ENCODE measurements at places on chromosomes 2 and 18.

DNA sequence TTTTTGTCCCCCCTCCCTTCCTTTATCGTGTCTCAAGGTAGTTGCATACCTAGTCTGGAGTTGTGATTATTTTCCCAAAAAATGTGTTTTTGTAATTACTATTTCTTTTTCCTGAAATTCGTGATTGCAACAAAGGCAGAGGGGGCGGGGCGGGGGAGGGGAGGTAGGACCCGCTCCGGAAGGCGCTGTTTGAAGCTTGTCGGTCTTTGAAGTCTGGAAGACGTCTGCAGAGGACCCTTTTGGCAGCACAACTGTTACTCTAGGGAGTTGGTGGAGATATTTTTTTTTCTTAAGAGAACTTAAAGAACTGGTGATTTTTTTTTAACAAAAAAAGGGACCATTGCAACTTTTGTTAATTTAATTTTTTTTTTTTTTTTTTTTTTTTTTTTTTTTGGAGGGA lies 2.1 kb downstream of the SOX11 start:
- DNase-seq = no peak

- DNase-seq = peak; percentile 84
Observed at GRCh38 chr2:112712903-112713584, 7.8 kb upstream of the NT5DC4 start.

- DNase-seq = no peak
Observed at GRCh38 chr18:814300-815084, 2.5 kb upstream of the YES1 start.

DNA sequence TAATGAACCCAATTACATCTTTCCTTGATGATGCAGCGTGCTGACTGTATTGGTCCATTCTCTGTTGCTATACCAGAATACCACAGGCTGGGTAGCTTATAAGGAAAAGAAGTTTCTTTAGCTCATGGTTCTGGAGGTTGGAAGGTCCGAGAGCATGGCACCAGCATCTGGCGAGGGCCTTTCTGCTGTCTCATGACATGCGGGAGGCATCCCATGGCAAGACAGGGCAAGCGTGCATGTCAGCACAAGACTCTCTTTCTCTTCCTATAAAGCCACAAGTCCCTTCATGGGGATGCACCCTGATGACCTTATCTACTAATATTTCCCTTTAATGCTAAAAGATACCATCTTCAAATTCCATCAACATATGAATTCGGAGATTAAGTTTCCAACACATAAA lies 122.8 kb upstream of the FHL2 start:
- no peak for DNase-seq

GRCh38 chr2:238881353-238882081 lies 33.6 kb downstream of the TWIST2 start:
- no peak for DNase-seq

GRCh38 chr2:116810071-116810470 lies 1004.4 kb upstream of the DDX18 start:
- DNase-seq = no peak

DNA sequence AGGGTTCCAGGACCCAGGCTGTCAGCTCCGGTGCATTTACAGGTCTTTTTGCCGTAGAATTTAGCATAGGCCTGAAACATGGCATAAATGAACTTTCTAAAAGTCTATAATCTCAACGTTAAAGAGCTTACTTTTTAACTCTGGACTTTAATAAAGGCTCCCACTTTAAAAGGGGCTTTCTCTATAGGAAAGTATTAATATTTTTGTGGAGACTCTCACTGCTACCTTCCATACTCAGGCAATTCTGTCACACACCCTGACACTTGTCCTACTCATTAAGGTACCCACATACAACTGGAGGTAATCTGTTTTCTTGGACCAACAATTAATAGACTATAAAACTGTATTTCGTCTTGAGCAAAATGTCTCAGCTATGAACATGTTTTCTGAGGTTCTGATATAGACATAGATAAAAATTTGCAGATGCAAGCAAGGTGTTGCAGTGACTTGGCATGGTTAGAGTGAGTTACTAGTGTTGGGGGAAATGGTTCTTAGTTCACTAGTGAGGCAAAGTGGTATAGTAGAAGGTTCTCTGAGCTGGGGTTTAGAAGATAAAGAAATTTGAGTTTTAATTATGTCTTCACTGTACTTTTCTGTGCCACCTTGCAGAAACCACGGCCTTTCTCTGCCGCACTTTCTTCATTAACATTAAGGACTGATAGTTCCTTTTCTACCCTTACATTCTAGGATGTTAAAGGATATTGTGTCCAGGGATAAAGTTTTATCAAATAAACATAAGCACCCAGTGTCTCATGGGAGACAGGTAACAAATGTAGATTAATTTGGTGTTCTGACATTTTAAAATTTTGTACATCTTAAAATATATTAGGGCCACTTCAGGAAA lies 10.8 kb upstream of the NR4A2 start:
- DNase-seq = no peak

Measured in suppressor macrophage treated with lipopolysaccharide for 1 hour (primary cell).